Cortex of kidney (tissue), 1 donor: ENCODE measurements at places on chromosomes 7 and 10.

GRCh38 chr7:96316949-96317348, 4.9 kb downstream of the SLC25A13 start:
- DNase-seq, result no peak

DNA sequence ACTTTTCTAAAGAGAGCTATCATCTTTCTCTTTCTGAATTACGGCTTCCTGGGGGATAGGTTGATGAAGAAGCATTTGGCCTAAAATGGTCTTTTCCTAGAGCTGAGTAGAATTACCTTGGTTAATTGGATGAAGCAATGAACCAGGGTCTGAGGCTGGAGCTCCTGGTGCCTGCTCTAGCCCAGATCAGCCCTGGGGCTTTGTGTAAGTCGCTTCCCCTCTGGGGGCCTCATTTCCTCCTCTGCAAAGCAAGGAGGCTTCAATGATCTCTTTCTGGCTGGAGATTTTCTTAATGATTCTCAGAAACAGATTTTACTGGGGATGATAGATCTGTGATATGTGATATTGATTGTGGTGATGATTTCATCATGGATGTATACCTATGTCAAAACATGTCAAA, 3.5 kb upstream of the CPA2 start:
- no peak for DNase-seq

DNA sequence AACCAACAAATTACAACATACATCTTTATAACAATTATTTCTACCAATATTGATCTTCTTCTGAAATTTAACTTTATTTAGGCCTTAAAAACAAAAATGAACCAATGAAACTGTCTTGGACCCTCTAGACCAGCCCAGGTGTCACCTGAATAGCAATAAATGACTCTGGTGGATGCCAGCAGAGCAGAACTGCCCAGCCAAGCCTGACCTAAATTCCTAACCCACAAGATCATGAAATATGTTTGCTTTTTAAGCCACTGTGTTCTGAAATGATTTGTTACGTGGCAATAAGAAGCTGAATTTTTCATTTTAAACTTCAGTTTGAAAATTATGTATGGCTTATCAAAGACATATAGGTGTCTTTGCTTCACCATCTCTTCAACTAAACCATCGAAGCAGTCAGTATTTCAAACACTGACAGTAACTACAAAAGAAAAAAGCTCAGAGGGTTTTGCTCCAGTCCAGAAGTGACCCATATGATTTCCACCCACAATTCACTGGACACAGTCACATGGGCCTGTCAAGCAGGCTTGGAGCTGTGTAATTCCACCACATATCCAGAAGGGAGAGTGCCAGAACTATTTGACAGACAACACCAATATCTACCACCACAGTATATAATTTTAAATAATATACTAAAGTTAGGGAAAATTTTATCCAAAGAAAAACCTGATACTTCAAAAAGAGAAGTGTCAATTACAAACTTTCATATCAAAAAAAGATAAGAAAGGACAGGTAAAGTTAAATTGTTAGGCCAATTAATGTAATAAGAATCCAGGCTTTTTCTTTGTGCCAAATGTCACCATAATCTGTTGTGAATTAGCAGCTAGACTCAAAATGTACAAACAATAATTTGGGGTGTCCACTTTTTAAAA, 94.5 kb downstream of the KMT2C start:
- DNase-seq, result no peak

GRCh38 chr7:26533217-26533616, 241.6 kb downstream of the SNX10 start:
- DNase-seq, result no peak

- DNase-seq, result no peak
Observed at GRCh38 chr7:99287779-99288534, 15.3 kb downstream of the MYH16 start.

GRCh38 chr10:43254881-43255633, 11.8 kb downstream of the RASGEF1A start:
- no peak for DNase-seq

GRCh38 chr10:21626457-21627161, 92.6 kb downstream of the MLLT10 start:
- DNase-seq, result no peak

GRCh38 chr7:86950360-86950759, 109.1 kb downstream of the ELAPOR2 start:
- DNase-seq, result no peak

GRCh38 chr7:70183278-70183677, 585.0 kb downstream of the AUTS2 start:
- no peak for DNase-seq

- no peak for DNase-seq
Observed at GRCh38 chr10:93541402-93542357, 24.8 kb upstream of the FFAR4 start.

GRCh38 chr10:101097881-101098280, 33.2 kb upstream of the TLX1 start:
- no peak for DNase-seq

GRCh38 chr7:36637417-36637816, 86.9 kb downstream of the AOAH start:
- no peak for DNase-seq

DNA sequence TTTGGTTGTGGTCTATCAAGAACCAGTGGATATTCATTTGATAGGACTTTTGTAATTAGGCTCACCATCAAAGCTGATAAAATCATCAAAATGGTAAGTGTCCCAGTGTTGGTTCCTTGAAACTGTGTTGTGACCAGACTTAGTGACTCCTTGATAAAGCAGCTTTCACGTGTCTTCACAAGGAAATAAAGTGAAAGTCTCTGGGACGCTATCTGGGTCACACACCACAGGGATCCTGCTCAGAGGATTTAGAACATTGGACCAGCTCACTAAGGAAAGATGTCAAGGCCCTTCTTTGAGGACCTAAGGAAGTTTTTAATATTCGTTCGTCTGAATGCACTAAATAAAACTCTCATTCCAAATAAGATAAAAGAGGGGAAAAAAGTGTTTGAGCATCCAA, 193.1 kb downstream of the RNLS start:
- DNase-seq, result no peak

GRCh38 chr10:31215052-31215451, 104.0 kb upstream of the ZEB1 start:
- DNase-seq, result no peak

- DNase-seq, result no peak
Observed at GRCh38 chr10:91009121-91009520, 88.2 kb upstream of the ANKRD1 start.

- DNase-seq, result no peak
Observed at GRCh38 chr7:74021546-74022320, 6.2 kb upstream of the ELN start.

GRCh38 chr7:19121977-19122588, 4.6 kb upstream of the TWIST1 start:
- DNase-seq, result no peak

- DNase-seq, result no peak
Observed at GRCh38 chr7:50660830-50661175, 95.6 kb upstream of the DDC start.

DNA sequence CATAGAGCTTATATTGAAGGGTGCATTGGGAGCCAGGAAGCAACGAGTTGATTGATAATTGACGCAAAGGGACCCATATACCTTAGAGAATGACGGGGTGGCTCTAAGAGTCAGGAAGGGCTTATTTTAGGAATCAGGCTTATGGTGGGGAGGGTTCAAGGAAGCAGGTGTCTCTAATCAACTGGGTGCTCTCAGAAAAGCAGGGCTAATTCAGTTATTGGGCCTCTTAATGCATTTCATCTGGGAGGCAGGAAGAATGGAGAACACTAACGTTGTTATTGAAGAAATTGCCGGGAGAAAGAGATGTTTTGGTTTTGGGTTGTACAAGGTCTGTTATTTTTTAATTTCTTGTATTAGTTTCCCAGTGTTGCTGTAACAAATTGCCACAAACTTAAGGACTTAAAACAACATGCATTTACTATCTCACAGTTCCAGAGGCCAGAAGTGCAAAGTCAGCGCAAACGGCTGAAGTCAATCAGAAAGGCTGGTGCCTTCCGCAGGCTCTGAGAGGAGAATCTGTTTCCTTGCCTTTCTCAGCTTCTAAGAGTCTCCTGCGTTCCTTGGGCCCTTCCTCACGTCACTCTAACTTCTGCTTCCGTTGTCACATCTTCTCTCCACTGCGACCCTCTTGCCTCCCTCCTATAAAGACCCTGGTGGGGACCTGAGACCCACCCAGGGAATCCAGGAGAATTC, 328.4 kb upstream of the C7orf33 start:
- DNase-seq, result no peak

GRCh38 chr10:89002226-89002978, 11.8 kb downstream of the FAS start:
- no peak for DNase-seq

DNA sequence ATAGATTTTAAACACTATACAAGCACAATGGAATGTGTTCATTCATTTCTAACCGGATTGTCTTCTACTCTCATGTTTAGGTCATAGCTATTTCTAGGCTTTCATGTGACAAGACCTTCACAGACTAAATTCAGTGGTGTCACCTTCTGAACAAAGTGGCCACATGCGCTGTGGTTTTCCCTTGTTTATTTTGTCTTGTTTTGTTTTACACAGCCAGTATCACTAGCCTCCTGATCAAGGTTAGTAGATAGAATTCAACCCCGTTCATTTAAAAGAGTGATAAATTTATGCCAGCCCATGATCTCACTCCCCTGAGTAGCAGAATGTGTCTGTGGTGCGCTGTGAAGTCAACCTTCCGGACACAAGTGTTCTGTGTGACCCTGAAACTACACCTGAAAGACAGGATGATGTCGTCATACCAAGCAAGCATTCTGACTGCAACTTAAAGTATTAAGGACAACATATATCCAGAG, 209.1 kb downstream of the CREB5 start:
- DNase-seq, result no peak

DNA sequence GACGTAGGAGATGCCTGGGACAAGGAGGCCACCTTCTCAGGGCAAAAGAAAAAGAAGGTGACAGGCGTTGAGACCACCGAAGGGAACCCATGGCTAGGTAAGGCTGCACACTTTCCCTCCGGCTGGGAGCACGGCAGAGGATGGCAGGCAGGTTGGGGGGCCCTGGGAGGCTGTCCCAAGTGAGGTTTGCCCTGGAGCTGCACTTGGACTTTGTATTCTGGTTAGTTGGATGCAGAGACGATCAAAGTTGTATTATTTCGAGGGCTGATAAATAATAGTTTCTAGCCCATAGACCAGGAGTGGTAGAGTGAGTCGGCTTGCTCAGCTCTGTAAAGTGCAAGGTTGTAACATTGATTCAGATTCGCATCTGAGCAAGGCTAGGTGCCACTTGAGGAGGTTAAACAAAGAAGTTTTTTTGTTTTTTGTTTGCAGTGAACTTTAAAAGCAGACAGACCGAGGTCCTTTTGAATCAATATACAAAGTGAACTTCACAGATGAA, 608 bp downstream of the ENTPD7 start:
- DNase-seq, result no peak
